Motor neuron (in vitro differentiated cells): ENCODE measurements at places on chromosomes 7 and 10. TPM values are rescaled to one million over a fixed set of nuclear protein-coding genes. Genes with fewer than 3 reads are reported as not detected.

Gene PRRT4
- 8.0 and 8.4 TPM in 2 replicates for total RNA-seq

Gene HMX3
- not detected in 2 replicates for total RNA-seq

Gene VWDE
- total RNA-seq, result 0.82 and 1.3 TPM in 2 replicates

Gene CHST15
- total RNA-seq, result 15.6 and 18.8 TPM in 2 replicates

GRCh38 chr7:150852371-150852905 is at the start of gene AOC1:
TSS of gene AOC1 (plus strand) at chr7:150852517. CDS start at chr7:150856471, 3,954 bp downstream.
- no peak for ATAC-seq

- peak; percentile 87 for ATAC-seq
Measured at GRCh38 chr10:118594392-118595063, 920 bp downstream of the PRLHR start.

- ATAC-seq, result no peak
Measured at GRCh38 chr7:151425670-151426440, 14.1 kb downstream of the CRYGN start.

DNA sequence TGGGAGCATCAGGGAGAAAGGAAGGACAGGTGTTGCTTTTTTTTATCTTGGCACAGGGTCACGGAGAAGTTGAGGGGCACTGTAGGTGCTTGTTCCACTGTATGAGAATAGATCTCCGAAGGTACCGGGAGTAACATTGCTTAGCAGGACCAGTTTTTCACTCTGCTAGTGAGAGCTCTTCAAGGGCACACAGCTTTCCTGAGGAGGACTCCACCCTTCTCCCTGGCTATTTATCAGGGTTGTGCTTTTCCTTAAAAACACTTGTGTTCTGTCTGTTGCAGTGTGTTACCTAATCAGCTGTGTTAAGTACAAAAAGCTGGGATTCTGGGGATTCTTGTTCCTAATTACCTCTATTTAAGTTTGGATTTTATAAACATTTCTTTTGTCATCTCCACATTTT is 160.5 kb downstream of the SND1 start:
- ATAC-seq, result no peak

DNA sequence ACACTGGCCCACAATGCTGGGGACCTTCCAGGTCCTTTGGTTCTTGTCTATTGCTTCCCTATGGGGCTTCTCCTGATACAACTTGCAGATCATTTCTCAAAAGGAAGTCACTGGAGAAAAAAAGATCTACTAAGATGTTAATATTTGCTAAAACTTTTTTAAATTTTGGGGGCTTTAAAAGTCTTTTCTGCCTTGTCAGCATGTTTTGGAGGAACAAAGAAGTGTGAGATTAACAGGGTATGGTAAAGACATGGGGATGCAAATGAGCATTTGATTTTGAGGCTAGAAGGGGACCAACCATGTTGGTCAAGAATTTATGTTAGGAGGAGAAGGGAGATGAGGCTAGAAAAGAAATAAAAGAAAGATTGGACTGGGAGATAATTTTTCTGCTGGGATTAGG is 515.4 kb downstream of the HTR7 start:
- ATAC-seq, result no peak

DNA sequence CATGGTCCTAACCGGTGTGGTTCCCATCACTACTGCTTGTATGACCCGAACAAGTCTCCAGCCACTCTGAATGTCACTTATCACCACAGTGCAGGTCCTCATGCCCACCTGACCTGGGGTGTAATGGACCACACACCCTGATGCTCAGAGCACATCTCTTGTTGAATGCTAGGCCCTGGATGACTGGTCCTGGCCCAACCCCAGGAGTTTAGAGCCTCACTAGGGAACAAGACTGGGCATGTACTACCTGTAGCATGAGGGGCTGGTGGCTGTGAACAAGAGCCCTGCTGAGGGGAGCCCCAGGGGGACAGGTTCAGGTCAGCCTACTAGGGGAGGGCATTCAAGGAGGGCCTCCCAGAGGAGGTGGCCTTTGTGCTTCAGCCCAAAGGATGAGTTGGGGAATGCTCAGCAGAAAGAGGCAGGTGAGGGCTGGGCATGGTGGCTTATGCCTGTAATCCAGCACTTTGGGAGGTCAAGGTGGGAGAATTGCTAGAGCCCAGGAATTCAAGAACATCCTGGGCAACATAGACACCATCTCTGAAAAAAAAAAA is 31.2 kb downstream of the ZMIZ1 start:
- ATAC-seq, result no peak

GRCh38 chr10:29735628-29736365 is 101.0 kb upstream of the SVIL start:
- ATAC-seq, result peak; percentile 88

DNA sequence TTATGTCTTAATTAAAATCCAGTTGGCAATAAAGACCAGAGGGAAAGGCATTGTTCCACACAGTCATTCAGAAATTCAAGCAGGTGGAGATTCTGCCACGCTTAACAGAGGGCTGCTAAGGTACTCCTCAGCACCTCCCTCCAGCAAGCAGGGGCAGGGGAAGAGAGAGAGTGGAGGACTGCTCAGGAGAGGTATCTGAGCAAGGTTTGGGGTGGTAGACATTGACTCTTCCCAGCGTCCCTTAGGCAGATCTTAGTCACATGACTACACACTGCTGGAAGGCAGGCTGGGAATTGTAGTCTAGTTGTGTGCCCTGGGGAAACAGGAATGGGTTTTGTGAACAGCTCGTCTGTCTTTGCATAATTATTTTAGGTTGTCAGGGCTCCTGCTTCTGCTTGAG is 181.6 kb downstream of the NPSR1 start:
- ATAC-seq, result no peak

- ATAC-seq, result no peak
Measured at GRCh38 chr7:94062372-94062771, 58.2 kb upstream of the BET1 start.
